ENCODE measurements at places on chromosomes 5 and 9.

DNA sequence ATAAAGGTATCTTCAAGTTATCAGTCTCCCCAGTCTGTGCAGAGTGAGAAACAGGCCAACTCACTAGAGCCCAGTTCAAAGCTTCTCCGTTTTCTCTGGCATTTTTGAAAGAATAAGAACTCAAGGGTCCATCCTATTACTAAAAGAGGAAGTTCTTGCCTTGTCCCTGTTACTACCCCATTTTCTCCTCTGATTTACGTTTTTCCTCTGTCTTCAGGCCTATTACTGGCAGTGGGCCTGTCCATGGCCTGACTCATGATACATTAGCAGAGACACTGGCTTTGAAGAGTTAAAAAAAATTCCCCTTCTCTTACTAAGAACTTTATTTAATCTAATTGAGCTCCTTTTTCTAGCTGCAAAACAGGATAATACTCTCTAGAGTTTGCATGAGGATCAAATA lies 624.0 kb upstream of the KLF4 start:
- no peak for DNase-seq

DNA sequence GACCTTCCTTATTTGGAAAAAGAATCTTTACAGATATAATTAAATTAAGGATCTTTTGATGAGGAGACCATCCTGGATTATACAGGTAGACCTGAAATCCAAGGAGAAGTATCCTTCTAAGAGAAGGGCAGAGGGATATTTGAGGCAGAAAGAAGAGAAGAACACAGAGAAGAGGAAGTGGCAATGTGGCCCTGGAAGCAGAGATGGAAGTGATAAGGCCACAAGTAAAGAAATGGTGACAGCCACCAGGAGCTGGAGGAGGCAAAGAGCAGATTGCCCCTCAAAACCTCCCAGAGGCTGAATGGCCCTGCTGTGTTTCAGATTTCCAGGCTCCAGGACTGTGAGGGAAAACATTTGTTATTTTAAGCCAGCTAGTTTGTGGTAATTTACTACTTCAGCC lies 93.0 kb upstream of the ANKRD55 start:
- no peak for DNase-seq

- no peak for DNase-seq
Measured at GRCh38 chr9:130689937-130690700, 3.5 kb upstream of the EXOSC2 start.

GRCh38 chr5:178057839-178058238 lies 55.5 kb upstream of the N4BP3 start:
- DNase-seq, result no peak

- peak; percentile 8 for DNase-seq
Measured at GRCh38 chr5:109485030-109485429, 75.3 kb upstream of the PJA2 start.

GRCh38 chr9:138100711-138101350 lies 223.2 kb downstream of the CACNA1B start:
- DNase-seq, result no peak

DNA sequence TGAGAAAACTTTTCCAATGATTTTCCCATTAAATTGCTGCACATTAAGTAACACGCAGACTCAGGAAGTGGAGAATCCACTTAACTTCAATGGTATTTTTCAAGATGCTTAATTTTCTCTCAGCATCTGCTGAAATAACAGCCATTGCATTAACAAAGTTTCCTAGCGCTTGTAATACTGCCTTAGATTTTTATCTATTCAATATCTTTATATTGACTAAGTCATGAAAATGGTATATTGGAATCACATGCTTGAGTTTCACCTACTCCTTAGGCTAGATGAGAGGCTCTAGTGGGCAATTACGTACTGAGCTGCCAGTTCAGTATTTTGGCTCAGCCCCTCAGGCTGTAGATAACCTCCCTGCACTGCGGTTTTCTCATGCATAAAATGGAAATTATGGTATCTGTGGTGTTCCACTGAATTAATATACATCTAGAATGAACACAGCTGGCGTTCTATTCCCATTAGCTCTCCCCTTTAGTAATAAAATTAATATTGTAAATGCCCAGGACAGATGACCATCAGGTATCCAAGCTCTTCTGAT lies 112.9 kb downstream of the MTX3 start:
- DNase-seq, result no peak

DNA sequence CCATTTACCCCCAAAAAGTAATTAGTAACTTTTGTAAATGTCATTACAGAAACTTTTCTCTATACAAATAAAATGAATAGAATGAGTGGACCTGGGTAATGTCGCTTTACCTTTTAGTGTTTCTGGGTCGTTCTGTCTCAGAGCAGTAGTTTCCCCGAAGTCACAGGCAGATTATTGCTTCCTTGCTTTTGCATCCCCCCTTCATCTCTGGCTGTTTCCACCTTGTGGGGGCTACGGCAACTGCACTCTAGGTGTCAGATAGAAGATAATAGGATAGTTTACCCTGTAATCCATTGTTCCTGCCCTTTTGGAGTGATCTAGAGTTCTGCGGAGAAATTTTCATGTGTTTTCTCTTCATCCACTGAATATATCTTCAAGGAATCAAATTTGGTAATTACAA lies 68.7 kb downstream of the PRR16 start:
- DNase-seq, result no peak

- peak; percentile 59 for DNase-seq
Measured at GRCh38 chr9:15192856-15193255, 114.2 kb downstream of the TTC39B start.

GRCh38 chr5:145856285-145856818 lies 16.5 kb downstream of the GRXCR2 start:
- no peak for DNase-seq

Measured in cerebellum (tissue), 4 donors.